ENCODE measurements at places on chromosomes 13 and 19.

DNA sequence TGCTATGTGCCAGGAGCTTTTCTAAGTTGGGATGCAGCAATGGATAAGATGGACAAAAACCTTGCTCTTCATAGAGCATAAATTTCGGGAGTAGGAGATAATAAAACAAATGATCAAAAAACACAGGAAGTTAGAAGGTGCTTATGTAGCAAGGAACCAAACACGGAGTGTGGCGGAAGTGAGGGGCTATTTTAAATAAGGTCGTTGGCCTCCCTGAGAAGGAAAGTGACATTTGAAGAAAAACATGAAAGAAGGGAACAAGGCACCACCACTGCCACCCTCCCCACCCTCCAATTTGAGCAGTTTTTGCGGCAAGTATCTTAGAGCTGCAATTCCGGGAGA is 3.2 kb upstream of the GSX1 start:
- DNase-seq, result no peak

DNA sequence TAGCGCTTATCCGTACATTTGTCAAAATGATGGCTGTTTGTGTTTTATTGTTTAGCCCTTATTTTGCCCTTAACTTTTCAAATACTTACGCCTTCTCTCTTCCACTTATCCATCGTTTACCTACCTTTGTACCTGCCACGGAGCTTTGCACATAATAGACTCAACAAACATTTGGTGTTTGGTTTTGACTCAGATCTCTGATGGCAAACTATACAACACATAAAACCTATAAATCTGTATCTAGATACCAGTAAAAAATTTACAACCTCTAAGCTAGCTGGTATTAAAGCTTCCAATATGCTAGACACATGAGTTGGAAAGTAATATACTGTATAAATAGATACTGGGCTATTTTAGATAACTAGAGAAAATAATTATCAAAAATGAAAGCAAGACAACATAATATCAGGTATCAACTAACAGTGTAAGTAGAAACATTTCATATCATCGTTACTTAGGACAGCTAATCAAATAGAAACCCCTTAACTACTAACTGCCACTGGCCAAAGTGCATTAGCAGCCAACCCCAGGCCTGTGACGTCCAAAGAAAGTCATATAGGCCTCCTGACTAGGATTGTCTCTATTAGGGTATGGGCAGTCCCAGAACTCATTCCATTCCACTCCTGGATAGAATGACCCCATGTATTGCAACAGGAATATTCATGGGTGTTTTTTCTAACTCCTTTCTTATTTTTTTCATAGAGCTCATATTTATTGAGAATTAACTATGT is 53.8 kb downstream of the KCTD12 start:
- DNase-seq, result no peak

GRCh38 chr19:7742991-7743390 is 4.3 kb downstream of the CD209 start:
- no peak for DNase-seq

- no peak for DNase-seq
These were observed 62.6 kb downstream of the AP1M1 start for GRCh38 chr19:16260160-16260811.

- DNase-seq, result no peak
These were observed 110.7 kb downstream of the SOX1 start for GRCh38 chr13:112177450-112178288.

DNA sequence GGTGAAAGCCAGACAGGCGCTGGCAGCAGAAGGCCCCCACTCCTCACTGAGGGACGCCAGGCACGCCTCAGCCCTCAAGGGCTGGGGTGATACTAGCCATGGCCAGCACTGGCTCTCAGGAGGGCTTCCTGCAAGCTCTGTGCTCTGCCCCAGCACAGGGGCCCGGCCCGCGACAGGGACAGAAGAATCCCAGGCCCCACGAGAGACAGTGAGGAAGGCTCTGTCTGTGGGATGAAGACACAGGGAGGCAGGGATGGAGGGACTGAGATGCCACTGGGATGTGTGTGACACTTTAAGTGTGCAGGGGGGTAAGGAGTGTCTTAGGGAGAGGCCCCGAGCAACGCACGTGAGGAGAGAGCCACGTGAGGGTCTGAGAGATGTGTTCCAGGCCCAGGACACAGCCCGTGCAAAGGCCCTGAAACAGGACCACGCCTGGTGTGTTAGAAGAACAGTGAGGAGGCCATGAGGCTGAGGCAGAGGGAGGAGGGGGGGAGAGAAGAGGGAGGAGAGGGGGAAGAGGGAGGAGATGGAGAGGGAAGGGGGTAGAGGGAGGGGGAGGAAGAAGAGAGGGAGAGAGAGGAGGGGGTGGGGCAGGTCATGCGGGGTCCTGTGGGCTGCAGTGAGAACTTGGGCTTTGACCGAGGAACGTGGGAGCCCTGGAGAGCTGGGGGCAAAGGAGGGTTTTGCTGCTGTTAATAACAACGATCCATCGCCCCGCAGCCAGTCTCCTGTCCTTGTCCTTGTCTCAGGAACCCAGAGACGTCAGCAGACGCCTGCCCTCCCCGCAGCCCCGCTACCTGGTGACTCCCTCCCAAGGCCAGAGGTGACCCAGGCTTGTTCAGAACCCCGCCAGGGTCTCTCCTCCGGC is 7.2 kb downstream of the RPL36 start:
- no peak for DNase-seq

DNA sequence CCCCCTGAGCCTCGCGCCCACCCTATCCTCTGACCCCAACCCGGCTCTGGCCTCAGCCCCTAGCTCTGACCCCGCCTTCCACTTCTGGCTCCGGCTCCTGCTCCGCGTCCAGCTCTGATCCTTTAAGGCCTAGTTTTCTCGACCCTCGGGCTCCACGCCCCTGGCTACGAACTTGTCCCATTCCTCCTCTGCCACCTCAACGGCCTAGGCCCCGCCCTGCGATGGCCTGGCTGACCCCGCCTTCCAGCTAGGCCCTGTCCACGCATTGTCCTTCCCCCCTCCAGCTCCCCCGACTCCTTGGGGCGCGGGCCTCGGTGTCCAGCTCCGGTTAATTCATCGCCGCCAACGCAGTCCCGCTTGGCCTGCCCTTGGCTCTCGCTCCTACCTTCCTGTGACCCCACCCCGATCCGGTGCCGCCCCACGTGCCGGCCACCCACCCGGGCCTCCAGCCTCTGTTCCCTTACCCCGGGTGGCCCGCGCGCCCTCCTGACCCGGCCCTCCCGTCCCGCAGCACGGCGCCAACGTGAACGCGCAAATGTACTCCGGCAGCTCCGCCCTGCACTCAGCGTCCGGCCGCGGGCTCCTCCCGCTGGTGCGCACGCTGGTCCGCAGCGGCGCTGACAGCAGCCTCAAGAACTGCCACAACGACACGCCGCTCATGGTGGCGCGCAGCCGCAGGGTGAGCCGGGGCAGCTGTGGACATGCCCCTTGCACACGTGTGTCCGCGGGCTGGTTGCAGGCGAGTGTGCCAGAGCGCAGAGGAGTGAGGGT is 9.4 kb downstream of the BCL3 start:
- no peak for DNase-seq

DNA sequence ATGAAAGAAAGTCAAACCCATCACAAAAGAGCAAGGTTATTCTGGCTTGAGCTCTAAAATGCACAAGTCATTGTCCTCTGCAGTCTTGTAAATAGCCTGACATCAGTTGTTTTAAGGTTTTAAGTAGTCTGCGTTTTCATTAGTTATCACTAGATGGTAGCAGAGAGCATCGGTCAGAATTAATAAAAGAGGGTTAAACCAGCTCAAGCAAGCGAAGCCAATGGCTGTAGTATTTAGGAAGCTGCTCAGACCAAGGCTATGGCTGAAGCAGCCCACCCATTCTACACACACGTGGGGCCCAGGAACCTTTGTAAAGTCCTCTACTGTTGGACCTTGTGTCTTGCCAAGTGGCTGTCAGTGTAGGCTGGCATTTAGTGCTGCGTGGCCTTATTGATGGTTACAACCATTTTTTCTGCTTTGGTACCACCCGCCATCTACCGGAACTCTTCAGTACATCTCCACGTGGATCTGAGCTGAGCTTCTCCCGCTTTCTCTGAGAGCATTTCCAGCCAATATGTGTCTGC is 13.3 kb upstream of the ZNF57 start:
- DNase-seq, result peak; percentile 76

DNA sequence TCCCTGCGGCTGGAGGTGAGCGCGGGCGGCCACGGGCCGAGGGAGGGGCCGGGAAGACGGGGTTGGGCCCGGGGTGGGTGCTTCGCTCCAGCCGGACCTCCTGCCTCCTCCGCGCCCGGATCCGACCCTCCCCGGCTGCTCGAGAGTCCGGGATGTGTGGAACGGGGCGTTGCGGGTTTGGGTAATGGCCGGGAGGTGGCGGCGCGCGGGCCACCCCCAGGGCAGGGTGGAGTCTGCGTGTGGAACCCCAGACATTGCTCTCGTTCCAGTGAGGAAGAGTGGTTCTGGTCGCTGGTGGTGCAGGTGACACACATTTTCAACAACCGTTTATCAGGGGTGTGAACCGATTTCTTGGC is 38.8 kb downstream of the ARHGEF7 start:
- DNase-seq, result peak; percentile 38

GRCh38 chr13:90454002-90454636 is 893.4 kb upstream of the MIR17HG start:
- DNase-seq, result no peak

- peak; percentile 30 for DNase-seq
These were observed 12.2 kb upstream of the LILRA5 start for GRCh38 chr19:54325194-54325621.

DNA sequence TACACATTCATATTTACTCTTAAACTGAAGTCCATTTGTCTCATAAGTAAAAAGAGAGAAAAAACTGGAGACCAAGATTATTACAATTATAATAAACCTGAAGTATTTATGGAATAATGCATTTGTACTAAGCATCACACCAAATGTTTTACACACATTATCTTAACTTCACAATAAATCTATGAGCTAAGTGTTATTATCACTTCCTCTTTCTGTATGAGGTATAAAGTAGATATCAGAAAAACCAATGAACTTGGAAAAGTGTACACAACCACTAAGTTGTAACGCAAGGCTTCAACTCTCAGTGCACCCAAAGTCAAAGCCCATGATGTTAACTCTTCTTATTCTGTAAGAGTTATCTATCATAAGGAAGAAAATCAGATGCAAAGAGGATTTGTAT is 274.7 kb downstream of the FGF14 start:
- no peak for DNase-seq

GRCh38 chr13:37288057-37288720 is 182.7 kb upstream of the CSNK1A1L start:
- DNase-seq, result no peak

GRCh38 chr13:43389983-43390382 is 366.6 kb downstream of the DNAJC15 start:
- no peak for DNase-seq

GRCh38 chr19:4547303-4548237 is 7.7 kb upstream of the LRG1 start:
- DNase-seq, result no peak

DNA sequence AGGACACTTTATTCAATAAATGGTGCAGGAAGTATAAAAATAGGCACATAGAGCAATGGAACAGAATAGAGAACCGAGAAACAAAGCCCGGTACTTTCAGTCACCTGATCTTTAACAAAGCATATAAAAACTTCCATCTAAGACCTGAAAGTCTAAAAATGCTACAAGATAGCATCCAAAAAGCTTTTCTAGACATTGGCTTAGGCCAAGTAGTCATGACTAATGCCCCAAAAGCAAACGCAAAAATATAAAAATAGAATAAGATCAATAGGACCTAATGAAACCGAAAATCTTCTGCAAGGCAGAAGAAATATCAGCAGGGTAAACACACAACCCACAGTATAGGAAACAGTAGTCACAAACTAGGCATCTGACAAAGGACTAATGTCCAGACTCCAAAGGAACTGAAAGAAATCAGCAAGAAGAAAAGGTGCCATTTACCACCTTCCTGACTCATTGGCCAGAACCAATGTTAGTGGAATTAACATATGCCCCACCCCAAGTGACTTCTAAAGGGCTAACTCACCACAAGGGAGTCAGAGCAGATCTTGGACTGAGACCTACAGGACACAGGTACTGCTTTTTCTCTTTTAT is 40.8 kb upstream of the CEACAM21 start:
- no peak for DNase-seq

GRCh38 chr19:18300930-18301717 is 19.7 kb upstream of the JUND start:
- DNase-seq, result no peak

- no peak for DNase-seq
These were observed 2.9 kb upstream of the FRY start for GRCh38 chr13:32028711-32029110.

- no peak for DNase-seq
These were observed 13.2 kb downstream of the NANOS3 start for GRCh38 chr19:13890136-13890535.

DNA sequence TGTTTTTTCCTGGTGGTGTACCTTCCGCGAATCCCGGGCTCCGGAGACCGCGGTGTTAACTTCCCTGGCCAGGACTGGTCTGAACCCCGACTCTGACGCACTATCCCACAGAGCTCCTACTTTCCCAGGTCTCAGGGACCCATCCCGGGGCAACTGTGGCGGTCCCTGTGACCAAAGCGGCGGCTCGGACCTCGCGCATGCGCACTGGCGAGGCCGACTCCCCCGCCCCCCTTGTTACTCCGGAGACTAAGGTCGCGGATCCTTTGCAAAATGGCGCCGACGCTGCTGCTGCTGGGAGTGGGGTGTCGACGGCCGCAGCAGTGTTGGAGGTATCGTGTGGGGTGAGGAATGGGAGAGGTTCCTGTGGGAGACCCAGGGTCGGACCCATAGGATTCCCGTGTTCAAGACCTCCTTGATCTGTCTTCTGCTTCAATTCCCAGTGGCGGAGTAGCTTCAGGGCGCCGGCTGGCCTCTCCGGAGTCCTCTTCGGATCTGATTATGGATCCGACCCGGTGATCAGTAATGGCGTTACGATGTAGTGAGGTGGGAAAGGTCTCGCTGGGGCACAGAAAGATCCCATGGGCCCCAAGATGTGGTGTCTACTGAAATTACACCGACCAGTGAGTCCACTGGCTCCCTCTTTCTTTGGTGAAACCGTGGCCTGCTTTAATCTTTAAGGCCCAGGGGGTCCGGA is 66.6 kb upstream of the ZNF527 start:
- no peak for DNase-seq

DNA sequence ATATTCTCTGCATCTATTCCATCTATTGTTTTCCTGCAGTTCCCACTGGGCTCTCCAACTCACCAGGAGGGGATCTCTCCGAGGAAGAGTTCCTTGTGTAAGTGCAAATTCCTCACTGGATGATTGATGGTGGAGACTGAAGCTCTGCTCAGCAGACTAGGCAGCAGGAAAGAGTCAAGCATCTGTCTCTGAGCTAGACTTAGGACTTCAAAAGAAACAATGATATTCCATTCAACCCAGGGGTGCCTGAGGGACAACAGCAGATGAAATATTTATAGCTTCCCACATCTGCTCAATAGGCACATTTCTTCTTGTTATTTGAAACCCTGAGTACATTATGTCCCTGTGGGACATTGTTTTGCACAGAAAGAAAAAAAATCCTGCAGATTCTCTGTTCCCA is at the start of the genes OR7A5 and OR7C1:
Gene OR7A5 (minus strand): TSS at position 175 of the 400 bp plus-strand sequence. CDS start 6,944 bp downstream, outside the sequence.
Gene OR7C1 (minus strand): TSS at position 175 of the 400 bp plus-strand sequence. CDS start 35,049 bp downstream, outside the sequence.
- DNase-seq, result no peak

DNA sequence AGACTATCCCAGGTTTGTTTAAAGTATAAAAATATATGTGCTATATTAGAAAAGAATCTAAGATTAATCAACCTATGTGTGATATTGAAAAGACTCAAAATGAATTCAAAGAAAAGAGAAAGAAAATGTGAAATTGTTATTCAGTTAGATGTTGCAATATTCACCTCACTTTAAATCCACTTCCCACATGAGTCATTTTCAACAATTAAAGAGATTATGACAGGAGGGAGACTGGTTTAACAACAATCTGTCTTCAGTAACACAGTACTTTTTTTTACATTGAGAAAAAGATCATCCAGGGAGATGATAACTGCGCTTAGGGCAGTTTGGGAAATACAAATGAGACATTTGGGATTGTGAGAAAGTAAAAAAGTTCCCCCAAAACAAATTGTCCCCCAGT is 1246.2 kb downstream of the SLITRK1 start:
- DNase-seq, result no peak
